Vagina (tissue), 2 donors: ENCODE measurements at places on chromosomes 7 and 10. TPM values are rescaled to one million over a fixed set of nuclear protein-coding genes. Genes with fewer than 3 reads are reported as not detected.

DNA sequence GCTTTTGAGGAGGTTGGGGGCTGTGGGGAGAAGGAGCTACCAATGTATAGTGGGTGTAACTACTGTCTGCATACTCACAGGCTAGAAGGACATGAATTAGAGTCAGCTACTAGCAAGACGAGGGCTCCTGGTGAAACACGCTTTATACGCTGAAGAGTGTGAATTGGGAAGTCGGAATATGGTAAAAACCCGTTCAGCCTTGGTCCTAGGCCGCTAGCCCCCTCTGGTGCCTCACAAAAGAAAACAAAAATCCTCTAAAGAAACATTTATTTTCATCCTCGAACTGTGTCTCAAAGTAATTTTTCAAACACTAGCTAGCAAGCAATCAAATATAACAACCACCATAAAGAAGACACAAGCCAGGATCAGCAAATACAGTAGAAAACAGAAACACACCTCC, 338.1 kb upstream of the SEMA3C start:
- no peak for DNase-seq

DNA sequence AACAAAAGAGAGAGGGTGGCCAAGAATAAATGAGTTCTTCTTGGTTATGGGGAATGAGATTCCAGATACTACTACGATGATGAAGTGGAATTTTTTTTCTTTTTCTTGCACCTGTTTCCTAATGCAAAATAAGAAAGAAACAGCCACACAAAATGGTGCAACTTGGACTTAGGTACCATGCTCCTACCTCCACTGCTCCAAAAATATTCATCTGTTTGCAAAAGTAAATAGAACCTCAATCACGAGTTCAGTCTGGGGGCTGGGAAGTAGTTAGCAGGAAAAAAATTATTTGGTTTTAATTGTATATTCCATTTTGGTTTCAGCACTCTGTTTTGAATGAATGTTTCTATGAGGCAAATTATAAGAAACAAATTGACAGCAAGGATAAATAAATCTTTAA, 73.5 kb downstream of the SLC25A13 start:
- no peak for DNase-seq

DNA sequence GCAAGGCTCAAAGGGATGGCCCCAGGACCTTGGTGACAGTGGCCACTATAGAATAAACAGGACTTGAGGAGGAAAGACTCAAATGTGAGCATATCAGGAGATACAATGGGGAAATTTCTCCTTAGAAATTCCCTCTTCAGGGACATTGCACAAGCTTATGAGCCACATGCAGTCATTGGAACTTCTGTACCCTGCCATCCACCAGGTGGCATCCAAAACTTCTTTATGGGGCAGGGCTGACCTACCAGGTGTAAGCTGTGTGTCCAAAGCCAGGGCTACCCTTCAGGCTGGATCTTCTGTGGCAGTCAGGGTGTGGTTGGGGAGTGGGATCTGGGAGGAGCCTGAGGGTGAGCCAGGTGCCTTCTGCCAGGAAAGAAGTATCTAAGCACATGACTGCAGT, 36.6 kb upstream of the LRRC18 start:
- DNase-seq: no peak

- DNase-seq: no peak
These were observed 249.6 kb downstream of the VTI1A start for GRCh38 chr10:112696592-112696991.

GRCh38 chr10:48236199-48236621, 38.3 kb downstream of the FRMPD2 start:
- DNase-seq: peak; percentile 69

- no peak for DNase-seq
These were observed 29.5 kb upstream of the HYCC1 start for GRCh38 chr7:23043441-23043840.

- no peak for DNase-seq
These were observed 2.4 kb upstream of the ABRAXAS2 start for GRCh38 chr10:124799211-124799610.

HYAL4 gene
- 0.49 TPM for total RNA-seq

FAM221A gene
- 4.7 TPM for total RNA-seq

SHH gene
- 0.25 TPM for total RNA-seq
